GM13977 (cell line): ENCODE measurements at places on chromosomes 4 and X.

DNA sequence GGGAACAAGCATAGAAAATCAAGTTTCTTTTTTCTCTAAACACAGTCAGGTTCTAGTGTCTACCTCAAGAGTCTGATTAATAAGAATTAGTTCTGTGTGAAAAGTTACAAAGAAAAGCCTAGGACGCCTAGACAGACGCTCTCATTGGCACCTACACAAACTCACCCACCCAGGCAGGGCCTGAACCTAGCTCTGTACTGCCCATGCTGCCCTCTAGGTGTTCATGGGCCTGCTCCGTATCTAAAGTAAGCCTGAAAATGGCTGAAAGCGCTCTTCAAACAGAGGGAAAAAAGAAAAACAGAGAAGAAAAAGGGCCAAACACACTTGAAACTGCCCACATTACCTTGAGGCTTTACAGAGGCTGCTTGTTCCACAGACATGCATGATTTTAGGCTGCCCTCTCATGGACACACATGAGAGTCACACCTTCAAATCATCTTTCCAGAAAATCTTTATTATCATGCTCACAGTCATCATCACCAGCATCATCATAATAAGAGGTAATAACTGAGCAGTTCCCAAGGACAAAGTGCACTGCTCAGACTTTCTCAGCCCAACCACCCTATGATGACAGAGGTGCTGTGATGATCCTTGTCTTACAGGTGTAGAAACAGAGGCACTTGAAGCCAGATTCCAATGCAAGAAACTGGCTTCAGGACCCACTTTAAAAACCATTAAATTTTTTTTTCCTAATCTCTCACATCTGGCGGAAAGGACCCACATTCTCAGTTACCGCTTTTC, 49.6 kb downstream of the MAP7D2 start:
- peak; percentile 64 for DNase-seq

DNA sequence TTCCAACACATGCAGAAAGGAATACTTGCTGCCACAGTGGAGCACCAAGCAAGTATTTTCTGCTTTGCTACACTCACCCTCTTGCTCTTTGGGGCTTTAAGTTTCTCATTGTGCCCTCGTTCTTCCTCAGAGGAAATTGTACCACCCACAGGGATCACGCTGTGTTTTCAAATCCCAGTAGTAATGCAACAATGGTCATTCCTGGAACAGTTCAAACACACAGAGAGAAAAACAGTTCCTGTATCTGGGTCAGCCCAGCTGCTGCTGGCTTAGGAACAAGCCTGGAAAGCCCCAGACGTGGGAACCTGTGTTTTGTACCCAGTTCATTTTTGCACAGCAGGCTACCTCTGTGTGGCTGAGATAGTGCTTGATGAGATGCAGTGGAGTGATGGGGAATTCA, 907.8 kb downstream of the STPG2 start:
- no peak for DNase-seq

GRCh38 chr4:182434720-182435119, 191.5 kb downstream of the TENM3 start:
- DNase-seq = no peak

DNA sequence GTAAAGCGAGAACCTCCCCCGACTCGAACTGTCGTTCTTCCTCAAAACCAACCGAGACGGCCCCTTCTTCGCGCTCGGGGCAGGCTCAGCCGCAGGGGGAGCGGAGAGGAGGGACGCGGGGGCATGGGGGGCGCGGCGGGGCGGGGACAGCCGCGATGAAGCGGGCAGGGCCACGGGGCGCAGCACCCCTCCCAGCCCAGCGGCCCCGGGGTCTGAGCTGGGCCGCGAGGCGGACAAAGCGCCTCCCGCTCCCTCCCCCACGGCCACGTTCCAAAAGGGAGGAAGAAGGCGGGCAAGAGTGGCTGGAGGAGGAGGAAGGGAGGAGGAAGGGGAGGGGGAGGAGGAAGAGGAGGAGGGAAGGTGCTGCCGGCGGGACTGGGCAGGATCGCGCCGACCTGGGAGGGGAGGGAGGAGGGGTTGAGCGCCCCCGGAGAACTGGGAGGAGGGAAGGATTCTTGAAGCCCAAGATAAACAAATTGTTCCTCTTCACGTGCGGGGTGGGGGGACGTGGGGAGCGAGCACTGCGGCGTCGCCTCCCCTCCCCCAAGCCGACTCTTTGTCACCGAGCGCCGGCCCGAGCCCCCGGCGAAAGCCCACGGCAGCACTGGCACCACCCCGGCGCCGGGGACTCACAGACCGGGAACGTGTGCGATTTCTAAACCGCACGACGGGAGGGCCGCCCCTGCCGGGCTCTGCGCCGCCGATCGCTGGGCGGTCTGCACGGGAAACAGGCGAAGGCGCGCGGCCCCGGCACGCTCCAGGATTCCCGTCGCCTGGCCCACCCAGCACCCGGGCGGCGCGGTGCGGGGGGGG, 2.9 kb downstream of the MAML3 start:
- DNase-seq = peak; percentile 56

DNA sequence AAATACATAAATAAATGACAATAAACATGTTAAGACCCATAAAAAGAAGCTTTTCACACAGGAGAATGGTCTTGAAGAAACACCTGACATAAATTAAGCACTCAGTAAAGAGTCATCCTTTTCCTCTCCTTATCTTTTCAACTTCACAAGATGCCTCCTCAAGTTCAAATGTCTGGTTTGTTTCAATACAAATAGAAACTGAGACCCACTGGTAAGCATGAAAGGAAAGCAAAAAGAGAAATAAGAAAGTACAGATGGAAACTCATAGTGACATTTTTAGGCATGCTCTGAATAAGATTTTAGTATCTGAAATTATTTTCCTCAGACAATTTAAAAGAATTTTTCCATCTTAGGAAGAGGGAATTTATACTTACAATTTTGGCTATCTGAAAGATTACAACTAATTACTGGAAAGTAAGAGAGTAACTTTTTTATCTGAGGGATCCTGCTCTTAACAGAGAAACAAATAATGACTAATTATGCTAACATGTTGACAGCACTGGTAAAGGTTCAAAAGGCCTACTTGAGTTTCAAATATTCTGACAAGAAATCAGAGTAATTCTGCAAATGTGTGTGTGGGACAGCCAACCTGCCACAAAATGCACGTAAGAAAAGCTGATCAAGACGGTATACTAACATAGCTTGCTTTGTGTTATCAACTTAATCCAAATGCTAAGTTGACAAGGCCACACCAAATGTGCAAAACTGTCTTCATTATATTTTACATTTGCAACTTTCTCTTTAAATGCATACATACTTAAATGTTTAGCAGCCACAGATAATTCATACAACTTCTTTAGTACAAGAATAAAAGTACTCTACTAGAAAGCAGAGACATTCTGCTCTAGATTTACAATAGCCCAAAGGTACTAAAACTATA, 113.0 kb downstream of the IQCM start:
- DNase-seq = no peak

GRCh38 chrX:41471786-41472185, 24.6 kb downstream of the NYX start:
- no peak for DNase-seq

- peak; percentile 24 for DNase-seq
Observed at GRCh38 chr4:122584519-122584918, 36.3 kb downstream of the IL21 start.

GRCh38 chrX:138127314-138127713, 561.4 kb downstream of the ZIC3 start:
- no peak for DNase-seq

DNA sequence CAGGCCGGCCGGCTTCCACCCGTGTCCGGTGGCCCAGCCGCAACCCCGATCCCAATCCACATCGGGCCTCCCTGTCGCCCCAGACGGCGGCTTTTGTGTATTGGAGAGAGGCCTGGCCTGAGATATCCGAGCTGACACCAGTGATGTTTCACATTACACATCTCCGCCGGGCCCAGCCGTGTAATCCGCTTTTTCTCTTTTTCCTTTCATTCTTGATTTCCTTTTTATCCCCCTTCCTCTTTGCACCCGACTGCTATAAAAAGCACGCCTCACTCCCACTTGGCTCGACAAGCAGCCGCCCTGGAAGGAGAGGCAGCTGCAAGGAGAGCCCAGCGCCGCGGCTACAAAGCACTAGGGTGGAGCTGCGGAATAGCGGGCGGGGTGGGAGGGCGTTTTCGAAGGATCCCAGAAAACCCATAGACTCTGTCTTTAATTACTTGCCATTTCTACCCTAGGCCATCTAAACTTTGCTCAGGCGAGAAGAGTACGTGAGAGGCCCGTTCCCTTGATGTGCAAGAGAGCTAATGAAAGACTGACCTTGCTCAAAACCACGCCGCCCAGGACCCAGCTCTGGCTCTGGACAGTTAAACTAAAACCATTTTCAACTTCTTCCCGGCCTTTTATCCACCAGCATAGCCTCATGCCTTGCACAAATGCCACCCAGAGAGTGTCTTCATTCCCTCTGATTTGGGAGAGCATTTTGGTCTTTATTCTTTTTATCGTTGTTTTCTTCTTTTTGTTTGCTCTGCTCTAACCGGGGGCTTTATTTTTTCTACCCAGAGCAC, 3.2 kb downstream of the PITX2 start:
- DNase-seq = peak; percentile 37

- DNase-seq = no peak
Observed at GRCh38 chr4:16075975-16076757, 7.7 kb downstream of the PROM1 start.

GRCh38 chr4:176964116-176964691, 171.5 kb upstream of the VEGFC start:
- DNase-seq = no peak

DNA sequence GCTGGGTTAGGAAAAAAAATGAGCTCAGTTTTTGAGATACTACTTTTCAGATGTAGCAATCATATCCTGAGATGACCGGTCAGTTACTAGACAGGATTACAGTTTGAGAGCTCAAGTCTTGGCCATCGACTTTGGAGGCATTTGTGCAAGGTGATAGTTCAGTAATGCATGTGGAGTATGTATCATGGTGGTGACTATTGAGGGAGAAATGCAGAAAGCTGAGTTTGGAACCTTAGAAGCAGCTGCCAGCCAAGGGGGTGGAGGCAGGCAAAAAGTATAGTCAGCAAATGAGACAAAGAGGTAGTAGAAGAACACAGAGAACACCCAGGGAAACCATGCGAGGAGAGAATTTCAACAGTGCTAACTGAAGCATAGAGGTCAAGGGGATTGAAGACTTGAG, 48.7 kb upstream of the SLC4A4 start:
- no peak for DNase-seq
